ENCODE measurements at places on chromosomes 16 and 17.

DNA sequence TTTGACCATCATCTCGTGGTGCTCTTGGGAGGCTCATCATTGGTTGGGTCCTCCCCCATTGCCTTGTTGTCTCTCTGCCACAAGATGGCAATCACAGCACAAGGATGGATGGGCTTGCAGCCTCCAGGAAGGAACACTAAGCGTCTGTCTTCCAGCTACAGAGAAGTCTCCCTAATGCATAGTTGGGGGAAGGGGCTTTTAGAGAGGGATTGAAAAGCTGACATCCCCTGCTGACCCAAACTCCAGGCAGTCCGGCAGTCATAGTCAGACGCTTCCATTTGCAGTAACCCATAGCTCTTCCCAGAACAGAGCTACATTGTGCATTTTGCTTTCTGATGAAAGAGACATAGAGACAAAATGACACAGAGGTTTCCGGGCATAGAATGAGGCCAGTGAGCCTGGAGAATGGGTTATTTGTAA, 111.4 kb downstream of the UTP18 start:
- peak; percentile 26 for DNase-seq

- DNase-seq: no peak
These were observed 395.5 kb downstream of the TMEM114 start for GRCh38 chr16:8194794-8195193.

DNA sequence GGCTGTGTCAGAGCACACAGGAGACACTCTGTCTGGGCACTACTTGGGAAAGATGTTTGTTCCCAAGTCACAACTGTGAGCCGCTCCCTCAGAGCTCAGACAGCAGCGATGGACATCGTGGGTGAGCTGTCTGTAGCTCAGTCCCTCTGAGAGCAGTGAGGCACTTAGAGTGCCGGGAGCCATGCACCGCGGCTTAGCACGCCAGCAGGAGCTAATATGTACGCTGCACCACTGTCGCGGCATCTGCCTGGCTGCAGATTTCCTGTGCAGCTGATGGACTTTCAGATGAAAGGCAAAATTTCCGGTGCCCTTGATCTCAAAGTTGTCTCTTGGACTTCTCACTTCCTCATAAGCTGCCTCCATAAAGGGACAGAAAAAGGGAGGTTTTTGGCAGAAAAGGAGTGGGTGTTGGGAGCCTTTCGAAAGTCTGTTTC, 92.8 kb upstream of the ZNF469 start:
- no peak for DNase-seq

- DNase-seq: no peak
These were observed 2.5 kb upstream of the MRPL12 start for GRCh38 chr17:81700353-81701287.

GRCh38 chr17:3510090-3510489, 34.3 kb downstream of the ASPA start:
- no peak for DNase-seq

DNA sequence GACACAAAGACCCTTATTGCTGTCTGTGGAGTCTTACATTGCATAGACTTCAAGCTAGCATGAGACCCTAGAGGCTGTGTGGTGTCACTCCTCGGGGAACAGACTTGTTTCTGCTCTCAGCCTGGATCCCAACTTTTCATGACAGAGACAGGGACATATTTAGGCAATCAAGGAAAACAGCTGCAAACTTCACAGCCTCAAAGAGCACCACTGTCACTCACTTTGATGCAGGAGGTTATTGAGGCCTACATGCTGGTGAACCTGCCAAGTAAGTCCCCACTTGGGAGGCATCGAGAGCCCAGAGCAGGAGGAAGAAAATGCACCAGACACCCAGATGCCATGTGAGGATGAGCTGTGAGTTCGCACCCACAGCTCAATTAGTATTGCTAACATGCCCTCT, 10.3 kb downstream of the CBLN1 start:
- DNase-seq: no peak

- DNase-seq: no peak
These were observed at the start of gene TNS4 for GRCh38 chr17:40501499-40501911. TNS4 (minus strand) TSS chr17:40501623; CDS start chr17:40496425, 5,198 bp downstream.

DNA sequence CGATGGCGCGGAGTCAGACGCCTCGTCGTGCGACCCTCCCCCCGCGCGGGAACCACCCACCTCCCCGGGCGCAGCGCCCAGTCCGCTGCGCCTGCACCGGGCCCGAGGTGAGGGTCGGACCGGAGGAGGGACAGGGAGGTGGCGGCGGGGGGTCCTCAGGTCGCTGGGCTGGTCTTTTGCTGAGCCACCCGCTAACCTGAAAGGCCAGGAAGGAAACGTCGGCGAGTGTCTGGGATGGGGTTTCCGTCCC, 4.9 kb downstream of the TBX2 start:
- no peak for DNase-seq

- DNase-seq: no peak
These were observed 18.2 kb downstream of the CES5A start for GRCh38 chr16:55856950-55857349.

DNA sequence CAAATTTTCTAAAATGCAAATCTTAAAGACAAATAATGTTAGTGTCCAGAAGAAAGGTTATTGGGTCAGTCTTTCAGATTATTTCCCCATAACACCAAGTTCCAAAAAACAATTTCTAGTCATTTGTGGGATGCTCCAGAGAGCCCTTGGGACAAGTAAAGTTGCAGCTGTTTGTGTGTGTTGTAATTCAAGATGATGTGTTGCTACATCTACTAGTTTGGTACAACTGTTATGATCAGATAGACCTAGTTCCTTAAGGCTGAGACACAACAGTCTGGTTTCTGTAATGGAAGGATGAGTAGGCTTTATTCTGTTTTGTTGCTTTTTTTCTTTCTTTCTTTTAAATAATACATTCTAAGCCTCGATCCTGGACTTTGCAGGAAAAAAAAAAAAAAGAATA, 41.9 kb downstream of the PIGL start:
- DNase-seq: no peak
